Bladder microvascular endothelial cell (primary cell): ENCODE measurements at places on chromosomes 7 and 10. TPM values are rescaled to one million over a fixed set of nuclear protein-coding genes. Genes with fewer than 3 reads are reported as not detected.

The GPR26 gene
- not detected in 2 replicates for total RNA-seq

The ANAPC16 gene
- total RNA-seq = 26.9 and 48.4 TPM in 2 replicates

The ZPBP gene
- total RNA-seq = not detected in 2 replicates

The MKX gene
- under 0.01 and 0.19 TPM in 2 replicates for total RNA-seq

The CYP3A5 gene
- not detected in 2 replicates for total RNA-seq

The HECW1 gene
- total RNA-seq = not detected in 2 replicates

The CPN1 gene
- total RNA-seq = not detected in 2 replicates

The OR6B1 gene
- total RNA-seq = not detected in 2 replicates

The CDCA7L gene
- total RNA-seq = 38.9 and 60.7 TPM in 2 replicates

The PLCE1 gene
- 0.16 and 9.3 TPM in 2 replicates for total RNA-seq

The TBX20 gene
- total RNA-seq = not detected in 2 replicates

The WDR11 gene
- total RNA-seq = 56.0 and 114 TPM in 2 replicates

The SERPINE1 gene
- total RNA-seq = 270 and 1,595 TPM in 2 replicates
